ENCODE measurements at places on chromosomes 2 and 18.
A peak's percentile ranks its signal among the peaks of the same experiment; 100 is the strongest.

DNA sequence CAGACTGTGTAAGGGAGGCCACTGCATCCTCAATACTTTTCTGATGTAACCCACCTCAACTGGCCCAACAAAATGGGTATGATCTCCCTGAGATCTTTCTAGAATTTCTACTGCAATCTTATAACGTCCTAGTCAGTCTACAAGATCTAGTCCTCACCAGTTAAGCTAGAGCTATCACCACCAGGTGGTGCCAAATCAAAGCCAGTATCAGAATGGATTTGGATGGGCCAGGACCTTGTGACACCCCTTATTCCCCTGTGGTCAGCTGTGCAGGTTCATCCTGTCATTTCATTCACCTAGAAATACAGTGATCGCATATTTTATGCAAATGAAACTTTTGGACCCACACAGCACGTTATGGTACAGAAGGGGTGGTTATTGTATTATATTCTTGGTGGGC, 90.3 kb downstream of the OLA1 start:
- peak; percentile 4 for DNase-seq

GRCh38 chr2:200856806-200857205, 7.7 kb downstream of the CLK1 start:
- no peak for DNase-seq

- DNase-seq: no peak
Measured at GRCh38 chr2:125455110-125455509, 1200.8 kb upstream of the GYPC start.

DNA sequence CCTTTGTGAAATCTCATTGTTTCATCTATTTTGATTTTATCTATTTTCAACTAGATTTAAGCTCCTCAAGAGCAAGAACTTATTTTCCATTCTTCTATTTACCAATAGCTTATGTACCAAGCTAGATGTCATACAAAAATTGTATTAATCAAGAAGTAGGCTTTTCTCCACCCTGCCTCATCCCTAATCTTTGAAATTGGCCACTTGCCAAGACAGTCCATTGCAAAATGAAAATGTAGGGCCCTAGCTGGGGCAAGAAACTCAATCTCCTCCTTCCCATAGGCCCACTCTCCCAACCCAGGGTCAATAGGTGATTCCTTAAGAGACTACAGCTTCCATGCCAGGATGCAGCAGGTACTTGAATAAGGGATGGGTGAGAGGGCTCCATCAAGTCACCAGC, 39.3 kb upstream of the STPG4 start:
- DNase-seq: no peak

DNA sequence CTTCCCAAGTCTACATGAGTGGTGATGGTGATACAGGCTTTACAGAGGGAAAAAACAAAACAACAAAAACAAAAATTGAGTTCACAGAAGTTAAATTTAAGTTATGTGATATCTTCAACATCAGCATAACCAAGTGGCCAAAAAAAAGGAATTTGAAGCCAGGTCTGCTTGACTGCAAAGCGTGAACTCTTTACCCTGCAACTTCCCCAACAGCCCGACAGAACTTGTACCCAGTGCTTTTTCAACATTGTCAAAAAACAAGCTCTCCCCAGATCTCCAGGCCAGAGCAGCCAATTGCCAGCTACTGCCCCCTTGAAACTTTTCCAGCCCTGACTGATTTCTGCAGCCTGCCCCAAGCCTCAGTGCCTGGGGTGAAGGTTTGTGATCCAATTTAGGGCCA, 76.7 kb downstream of the RNF144A start:
- no peak for DNase-seq

- no peak for DNase-seq
Measured at GRCh38 chr2:235979753-235980435, 188.3 kb downstream of the GBX2 start.

DNA sequence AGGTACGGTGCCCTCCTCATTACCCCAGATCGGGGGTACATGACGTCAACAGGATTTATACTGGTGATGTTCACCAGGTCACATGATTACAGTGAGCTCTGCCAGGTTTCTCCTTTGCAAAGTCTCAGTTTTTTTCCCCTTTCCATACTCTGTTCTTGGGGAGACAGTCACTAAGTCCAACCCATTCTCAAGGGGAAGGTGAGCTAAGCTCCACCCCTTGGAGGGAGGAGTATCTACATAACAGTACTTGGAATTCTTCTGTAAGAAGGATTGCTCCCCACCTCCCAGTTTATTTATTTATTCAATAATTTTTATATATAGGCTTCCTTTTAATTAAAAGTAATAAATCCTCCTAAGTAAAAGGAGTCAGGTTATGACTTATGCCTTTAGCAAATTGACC, 34.1 kb upstream of the SOS1 start:
- no peak for DNase-seq

DNA sequence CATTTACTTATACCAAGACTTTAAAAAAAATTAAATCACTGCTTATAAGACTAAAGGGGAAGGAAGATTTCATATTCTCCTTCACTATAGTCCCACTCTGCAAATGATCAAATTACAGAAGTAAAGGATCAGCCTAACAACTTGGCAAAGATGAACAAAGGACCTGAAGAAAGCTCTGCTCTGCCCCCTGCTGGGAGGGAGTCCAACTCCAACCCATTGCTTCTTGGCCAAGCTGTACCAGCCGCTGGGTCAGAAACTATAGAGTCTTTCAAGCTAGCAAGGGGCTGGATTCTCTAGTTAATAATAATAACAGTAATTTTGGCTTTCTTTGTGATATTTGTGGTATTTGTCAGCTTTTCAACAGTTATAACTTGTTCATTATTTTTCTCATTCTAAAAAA, 927.0 kb upstream of the CRIM1 start:
- DNase-seq: peak; percentile 35

DNA sequence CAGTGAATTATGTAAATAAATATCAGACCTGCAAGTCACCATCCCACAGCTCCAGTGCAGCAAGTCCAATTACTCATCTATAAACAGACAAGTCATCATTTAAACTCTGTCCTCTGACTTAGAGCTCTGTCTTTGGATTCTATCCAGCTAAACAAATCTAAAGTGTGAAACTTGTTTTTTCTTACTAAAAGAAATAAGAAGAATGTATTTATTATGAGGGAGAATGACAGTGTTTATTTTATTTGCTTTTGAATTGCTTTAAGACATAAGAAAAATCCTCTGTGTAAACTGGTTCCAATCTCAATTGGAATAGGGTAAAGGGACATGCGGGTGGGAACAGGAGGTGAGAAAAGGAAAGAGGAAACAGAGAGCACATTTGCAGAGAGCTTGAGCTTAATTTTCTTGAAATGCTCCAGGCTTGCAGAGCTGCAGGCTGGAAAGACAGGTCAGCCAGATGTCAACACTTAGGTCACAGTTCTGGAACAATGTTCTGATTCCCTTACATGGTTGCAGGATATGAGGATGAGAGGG, 355.8 kb downstream of the MEIS1 start:
- no peak for DNase-seq

- no peak for DNase-seq
Measured at GRCh38 chr18:79540904-79541282, 138.7 kb upstream of the CTDP1 start.

DNA sequence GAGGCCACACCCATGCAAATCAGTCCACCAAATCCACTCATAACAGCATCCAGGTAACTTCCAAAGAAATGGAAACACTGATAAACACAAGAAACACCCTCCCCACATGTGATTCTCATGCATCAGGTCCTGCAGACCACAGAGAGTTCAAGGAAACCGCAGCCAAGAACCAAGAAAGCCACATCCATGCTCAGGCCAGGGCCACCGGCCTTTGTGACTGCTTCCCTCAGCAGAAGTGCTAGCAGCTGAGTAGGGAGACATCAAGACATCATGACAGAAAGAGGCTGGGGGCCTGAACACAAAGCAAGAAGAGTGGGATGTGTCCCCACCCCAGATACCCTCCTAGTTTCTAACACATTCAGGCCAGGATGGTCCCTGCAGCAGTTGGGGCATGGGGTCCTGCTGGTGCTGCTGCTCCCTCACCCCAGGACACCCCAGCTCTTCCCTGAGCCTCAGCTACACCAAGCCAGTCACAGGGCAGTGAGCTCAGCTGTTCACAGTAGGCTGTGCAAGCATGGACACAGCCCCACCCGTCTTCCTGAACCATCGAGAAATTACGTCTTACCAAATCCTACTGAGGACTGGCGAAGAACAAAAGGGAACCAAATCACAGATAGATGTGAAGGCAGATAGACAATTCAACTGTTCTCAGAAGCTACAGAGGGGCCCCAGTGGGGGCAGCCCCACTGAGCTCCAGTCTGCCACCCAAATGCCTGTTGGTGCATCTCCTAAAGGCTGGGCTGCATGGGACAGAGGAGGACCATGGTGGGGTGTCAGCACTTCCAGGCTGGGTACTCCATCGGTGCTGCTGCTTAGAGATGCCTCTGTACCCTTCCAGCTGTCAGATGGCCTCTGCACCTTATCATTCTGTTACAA, 60.9 kb downstream of the HDAC4 start:
- DNase-seq: no peak

DNA sequence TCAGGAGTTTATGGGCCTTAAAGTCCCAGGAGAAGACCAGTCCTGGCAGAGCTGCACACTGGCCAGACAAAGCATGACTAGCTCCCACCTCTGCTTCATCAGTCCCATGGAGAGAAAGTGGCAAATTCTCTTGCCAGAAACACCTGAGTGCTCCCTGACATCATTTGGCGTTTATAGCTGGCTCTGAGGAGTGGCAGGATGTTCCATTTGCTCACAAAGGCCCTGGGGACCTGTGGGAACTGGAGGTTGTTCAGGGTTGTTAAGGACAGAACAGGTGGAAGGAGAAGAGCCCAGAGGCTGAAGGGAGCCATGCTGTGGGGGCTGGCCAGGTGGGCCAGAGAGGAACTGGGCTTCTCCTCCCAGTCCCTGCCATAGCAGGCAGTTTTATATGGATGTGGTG, 56.1 kb downstream of the RPL37A start:
- no peak for DNase-seq

GRCh38 chr2:57080035-57080434, 896.2 kb downstream of the CCDC85A start:
- DNase-seq: no peak

DNA sequence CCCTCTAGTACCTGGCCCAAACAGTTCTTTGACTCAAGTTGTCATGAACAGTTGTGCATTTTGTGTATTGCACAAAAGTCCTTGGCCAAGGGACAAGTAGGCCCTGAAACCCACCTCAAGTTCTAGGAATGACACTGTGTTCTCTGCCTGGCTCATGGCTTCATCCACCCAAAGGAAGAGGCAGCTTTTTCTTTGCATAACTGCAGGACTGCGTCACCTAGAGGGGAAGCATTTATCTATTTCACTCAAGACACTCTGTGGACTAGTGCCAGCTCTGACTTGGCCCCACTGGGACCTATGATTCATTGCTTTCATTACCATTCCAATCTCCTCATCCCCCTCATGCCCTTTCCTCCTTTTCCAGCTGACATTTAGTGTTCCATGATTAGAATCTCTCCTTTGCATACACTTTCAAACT, 119.3 kb upstream of the SIX2 start:
- DNase-seq: no peak

DNA sequence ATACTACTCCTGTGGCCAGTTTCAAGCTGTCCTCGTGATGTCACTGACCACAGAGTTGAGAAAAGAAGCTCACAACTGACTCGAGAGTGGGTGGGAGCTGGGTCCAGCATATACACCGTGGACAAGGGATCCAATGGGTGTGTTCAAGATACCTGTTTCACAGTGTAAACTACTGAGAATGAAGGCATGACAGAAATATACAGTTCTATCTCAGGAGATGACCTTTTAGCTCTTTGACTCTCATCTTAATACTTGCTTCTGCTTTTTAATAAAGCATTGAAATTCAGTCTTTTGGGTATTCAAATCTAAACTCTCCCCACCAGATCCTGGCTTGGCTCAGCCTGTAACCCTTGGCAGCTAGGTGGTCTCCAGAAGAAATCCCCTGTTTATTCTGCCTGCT, 130.1 kb downstream of the MAP2 start:
- DNase-seq: no peak

DNA sequence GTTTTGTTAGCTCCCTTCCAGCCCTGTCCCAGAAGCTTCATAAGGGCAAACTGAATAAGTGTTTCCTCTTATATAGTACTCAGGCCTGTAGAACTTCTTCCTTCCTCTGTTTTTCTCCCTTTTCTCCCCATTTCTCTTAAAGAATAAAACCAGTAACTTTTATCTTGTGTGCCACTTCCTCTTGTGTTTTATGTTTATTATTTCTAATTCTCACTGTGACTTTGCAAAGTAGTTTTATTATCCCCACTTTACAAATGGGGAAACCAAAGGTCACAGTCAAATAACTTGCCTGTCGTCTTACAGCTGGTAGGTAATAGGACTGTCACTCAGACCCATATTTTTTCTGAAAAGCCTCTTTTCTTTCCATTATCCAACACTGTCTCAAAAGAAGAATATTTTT, 42.4 kb downstream of the RBBP8 start:
- no peak for DNase-seq

- DNase-seq: no peak
Measured at GRCh38 chr2:102027036-102027980, 35.5 kb downstream of the IL1R2 start.

GRCh38 chr2:174014699-174015070, 49.5 kb upstream of the SP3 start:
- no peak for DNase-seq

DNA sequence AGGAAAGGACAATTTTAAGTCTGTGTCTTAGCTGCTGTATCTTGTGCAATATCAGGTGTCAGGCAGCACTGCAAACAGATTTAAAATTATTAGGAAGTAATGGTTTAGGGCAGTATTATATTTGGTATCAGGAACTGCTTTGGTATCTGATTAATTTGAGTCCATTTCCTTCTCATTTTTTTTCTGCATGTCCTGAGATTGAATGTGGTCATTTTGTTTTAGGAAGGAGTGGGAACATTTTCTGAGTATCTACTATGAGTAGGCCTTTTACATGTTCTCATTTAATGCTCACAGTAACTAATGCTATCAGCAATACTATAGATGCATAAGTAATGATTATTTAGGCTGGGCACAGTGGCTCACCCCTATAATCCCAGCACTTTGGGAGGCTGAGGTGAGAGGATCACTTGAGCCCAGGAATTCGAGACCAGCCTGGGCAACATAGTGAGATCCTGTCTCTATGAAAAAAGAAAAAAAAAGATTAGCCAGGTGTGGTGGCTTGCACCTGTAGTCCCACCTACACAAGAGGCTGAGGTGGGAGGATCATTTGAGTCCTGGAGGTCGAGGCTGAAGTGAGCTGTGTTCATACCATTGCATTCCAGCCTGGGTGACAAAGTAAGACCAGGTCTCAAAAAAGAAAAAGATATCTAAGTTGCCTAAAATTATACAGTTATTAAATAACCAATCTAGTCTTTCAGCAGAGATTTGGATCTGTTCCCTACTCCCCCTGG, 4.7 kb downstream of the FMNL2 start:
- no peak for DNase-seq

- DNase-seq: no peak
Measured at GRCh38 chr18:32308493-32309120, 118.8 kb downstream of the MEP1B start.
